ENCODE measurements at places on chromosomes 4 and X. TPM values are rescaled to one million over a fixed set of nuclear protein-coding genes. Genes with fewer than 3 reads are reported as not detected.

The FAM236D gene
- not detected for total RNA-seq

The PROM1 gene
- 0.09 TPM for total RNA-seq

The GPM6B gene
- total RNA-seq, result 0.11 TPM

The SPIN2B gene
- 8.1 TPM for total RNA-seq

The MSX1 gene
- 0.87 TPM for total RNA-seq

The ASB12 gene
- total RNA-seq, result not detected

The ADH5 gene
- total RNA-seq, result 69.7 TPM

The NXT2 gene
- total RNA-seq, result 17.5 TPM

The CFP gene
- total RNA-seq, result 0.11 TPM

The MCTS1 gene
- total RNA-seq, result 25.2 TPM

The ERAS gene
- not detected for total RNA-seq

The TMEM31 gene
- total RNA-seq, result 0.09 TPM

The KLHL8 gene
- total RNA-seq, result 9.8 TPM

The FAM53A gene
- 0.65 TPM for total RNA-seq

The DCAF12L1 gene
- not detected for total RNA-seq

The COX7B gene
- total RNA-seq, result 328 TPM

The GUCY1A1 gene
- total RNA-seq, result 163 TPM

The SMIM10 gene
- total RNA-seq, result 2.5 TPM

The ADRA2C gene
- total RNA-seq, result under 0.01 TPM

The GPR82 gene
- total RNA-seq, result not detected

The BMP3 gene
- total RNA-seq, result under 0.01 TPM
